Transverse colon (tissue), 4 donors: ENCODE measurements at places on chromosomes 2 and 18. TPM values are rescaled to one million over a fixed set of nuclear protein-coding genes. Genes with fewer than 3 reads are reported as not detected.

- DNase-seq = no peak
Measured at GRCh38 chr2:7193457-7193856, 276.2 kb downstream of the RNF144A start.

DNA sequence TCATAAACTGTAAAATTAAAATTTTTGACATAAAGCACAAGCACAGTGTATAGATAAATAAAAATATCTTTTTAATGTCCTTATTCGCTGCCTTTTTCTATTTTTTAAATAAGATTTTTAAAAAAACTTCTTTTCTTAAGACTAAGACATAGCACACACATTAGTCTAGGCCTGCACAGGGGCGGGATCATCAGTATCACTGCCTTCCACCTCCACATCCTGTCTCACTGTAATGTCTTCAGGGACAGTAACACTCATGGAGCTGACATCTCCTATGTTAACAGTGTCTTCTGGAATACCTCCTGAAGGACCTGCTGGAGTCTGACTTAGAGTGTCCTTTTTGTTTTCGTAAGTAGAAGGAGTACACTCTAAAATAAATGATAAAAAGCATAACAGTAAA, 33.0 kb downstream of the VAPA start:
- DNase-seq = no peak

- DNase-seq = no peak
Measured at GRCh38 chr2:62586981-62587380, 81.0 kb upstream of the TMEM17 start.

DNA sequence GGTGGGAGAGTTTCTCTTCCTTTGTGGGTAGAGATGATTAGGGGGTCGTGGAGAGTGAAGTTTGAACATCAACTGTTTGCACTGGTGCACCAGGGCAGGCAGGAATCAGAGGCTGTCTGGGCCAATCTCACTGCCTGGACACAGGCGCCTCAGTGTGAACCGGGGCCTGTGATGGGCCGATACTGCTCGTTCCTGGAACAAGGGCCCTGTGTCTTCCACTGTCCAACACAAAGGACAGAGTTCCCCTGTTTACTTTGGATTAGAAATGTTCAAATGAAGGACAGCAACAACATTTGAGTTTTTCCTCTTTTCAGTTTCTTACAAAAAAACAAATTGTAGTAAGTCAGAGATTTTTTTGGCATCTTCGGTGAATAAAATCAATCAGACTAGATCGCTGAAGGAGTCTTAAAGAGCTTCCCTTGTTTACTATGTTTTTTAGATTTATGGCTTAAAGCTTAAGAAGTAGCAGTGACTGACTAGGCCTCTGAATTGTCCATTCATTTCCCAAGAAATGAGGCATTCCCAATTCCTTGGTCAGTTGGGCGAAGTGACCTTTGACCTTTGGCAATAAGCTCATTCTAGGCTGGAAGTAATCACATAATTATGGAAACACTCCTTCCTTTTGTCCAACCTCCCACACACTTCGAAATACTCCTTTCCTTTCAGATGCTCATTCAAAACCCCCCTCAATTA, 11.6 kb upstream of the TGFA start:
- no peak for DNase-seq

DNA sequence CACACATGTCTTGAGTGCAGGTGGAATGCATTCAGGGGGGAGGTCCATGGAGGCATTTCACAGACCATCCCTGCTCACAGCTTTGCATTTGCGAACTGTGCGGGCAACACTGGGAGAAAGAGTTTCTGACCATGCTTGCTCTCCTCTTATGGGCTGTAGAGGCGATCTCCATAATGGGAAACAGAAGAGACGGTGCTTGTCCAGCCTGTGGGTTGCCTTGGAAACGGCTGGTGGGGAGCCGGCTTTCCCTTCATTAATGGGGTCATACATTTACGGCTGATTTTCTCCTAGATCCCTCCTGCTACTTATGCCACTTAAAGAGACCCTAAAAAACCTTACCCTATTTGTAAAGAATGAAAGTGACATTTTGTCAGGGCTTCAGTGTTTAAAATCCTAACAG, 147.4 kb downstream of the SOX11 start:
- no peak for DNase-seq

DNA sequence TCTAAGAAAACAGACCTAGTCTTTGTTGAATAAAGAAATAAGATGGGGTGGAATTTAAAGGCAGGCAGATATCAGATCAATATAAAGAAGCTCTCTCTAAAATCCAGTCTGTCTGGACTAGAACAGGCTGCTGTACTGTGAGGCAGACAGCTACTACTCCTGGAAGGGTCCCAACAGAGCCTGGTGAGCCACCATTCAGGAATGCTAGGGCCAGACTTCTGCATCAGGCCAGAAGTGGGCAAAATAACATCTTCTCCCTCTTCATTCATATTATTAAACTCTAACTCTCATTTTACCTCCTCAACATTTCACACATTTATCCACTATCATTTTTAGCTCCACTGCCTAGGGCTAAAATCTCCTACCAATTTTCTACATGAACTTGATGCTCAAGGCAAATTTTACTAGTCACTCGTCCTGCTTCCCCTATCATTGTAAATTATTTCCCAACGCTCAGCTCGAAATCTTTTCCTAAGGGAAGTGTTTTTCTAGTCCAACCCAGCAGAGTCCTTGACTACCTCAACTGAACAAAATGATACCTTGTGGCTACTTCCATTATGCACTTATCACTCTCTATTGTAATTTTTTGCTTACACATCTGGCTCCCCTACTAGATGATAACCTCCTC, 45.2 kb upstream of the GLS start:
- DNase-seq = no peak

DNA sequence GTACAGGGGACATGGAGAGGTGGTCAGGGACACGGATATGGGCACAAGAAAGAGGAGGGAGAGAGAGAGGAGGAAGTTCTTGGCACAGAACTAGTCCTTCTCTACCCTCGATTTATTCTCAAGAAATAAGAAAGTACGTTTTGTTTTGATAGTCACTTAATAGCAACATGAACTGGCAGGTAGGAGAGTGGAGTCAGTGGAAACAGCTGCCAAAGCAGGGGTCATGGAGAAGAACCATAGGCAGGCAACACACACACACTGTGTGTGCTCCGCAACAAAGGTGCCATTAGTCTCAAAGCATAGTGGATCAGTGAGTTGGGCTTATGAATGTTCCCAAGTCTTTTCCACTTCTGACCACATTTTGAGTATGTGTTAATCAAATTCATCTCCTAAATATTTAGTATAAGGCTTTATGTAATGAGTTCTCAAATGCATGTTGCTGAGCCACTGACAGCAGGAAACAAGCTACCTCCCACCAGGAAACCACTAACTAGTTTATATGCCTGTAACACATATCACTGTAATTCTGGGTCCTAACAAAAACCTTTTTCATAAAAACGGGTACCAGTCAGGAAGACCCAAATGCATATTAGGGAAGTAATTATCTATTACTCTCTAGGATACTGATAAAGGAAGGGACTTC, 41.1 kb downstream of the IWS1 start:
- DNase-seq = no peak

DNA sequence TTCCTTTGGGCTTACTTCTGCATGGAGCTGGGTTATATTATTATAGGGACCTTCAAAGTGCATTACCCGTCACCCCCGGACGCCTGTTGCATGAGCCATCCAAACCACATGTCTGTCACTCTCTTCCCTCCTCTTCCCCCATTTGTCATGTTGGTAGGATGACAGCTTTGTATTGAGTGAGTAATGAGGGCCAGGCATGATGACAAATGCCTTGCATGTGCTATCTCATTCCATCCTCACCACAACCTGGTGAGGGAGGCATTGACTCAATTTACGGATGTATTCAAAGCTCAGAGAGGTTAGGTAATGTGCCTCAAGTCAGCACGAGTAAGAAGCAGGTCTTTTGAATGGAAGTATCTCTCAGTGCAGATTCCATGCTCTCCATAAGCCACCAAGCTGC, 510.5 kb upstream of the TNP1 start:
- no peak for DNase-seq

- DNase-seq = no peak
Measured at GRCh38 chr2:31386648-31387047, 27.9 kb downstream of the XDH start.

GRCh38 chr2:70440621-70441020, 113.0 kb downstream of the TGFA start:
- no peak for DNase-seq

DNA sequence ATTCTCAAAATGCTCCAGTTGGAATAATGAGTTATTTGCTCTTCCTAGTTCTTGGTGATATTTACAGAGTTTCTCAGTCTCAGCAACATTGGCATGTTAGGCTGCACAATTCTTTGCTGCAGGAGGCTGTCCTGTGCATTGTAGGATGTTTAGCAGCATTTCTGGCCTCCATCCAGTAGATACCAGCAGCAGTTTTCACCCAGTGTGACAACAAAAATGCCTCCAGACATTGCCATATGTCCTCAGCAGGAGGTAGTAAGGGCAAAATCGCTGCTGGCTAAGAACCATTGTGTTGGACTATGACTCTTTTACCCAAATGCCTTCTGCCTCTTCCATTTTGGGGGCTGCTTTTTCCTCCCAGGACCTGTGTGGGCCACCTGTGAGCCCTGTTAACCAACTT, 50.4 kb downstream of the PAX8 start:
- DNase-seq = no peak

GRCh38 chr2:70515938-70516337, 37.7 kb downstream of the TGFA start:
- no peak for DNase-seq

- DNase-seq = no peak
Measured at GRCh38 chr2:121502246-121502645, 28.4 kb upstream of the RNU4ATAC start.

DNA sequence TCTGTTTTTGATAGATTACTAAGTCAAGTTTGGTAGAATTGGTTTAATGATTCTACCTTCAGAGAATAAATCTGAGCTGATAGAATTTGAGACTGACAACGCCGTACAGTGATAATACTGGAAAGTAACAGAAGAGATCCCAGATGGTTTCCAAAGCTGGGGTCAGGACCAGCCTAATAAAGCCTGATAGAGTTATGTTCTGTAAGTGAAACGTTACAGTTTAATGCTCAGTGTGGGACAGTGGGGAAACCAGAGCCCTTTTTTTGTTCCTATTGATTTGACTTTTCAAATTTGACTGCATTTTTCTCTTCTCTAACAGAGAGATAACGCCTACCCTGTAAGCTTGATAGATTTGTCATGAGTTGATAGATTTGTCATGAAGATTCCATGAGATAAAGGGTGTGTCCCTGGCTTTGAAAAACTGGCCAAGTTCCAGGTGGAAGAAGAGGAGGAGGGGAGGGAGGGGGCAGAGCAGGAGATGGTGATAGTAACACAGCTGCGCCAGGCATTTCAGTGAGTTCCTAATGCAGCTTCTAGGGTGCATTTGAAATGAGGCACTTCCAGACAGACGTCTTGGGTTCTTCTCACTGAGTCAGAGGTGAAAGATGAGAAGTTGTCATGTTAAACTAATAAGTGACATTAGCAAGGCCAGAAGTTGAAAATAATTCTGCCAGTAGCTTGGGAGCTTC, 65.1 kb downstream of the CERS6 start:
- DNase-seq = no peak

GRCh38 chr2:84160453-84160852, 298.6 kb downstream of the SUCLG1 start:
- no peak for DNase-seq

DNA sequence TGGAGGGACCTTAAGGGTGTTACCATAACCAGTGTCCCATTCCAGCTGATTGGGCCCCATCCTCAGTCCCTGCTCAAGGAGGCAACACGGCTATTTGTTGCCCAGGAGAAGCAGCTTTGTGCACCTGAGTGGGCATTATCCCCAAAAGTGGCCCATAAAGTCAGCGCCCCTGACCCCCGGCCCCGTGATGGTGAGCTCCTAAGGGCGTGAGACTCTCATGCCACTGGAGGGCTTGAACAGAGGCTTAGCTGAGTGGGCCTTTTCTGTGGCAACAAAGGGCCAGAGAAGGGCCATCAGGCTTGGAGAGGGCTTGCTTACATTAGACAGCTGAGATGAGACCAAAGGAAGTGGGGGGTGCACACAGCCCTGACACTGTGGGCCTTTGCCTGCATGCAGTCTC, 99.2 kb upstream of the RAB6C start:
- DNase-seq = no peak

DNA sequence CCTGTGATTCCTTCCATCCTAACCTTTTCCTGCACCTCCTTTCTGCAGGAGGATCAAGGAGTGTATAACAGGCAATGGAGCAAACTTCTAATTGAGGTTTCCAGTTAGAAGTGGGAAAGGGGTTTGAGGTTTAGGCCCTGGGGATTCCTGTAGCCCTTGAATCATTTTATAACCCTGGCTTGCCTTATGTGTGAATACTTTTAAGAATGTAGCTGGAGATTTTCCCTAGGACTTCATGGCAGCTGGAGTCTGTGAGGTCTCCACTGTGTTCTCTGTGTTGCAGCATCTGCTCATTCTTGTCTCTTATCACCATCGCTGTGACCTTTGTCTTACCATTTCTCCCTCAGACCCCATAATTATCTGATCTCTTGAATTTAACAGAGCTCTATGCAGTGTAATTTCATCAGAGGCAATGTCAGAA, 370.2 kb upstream of the SLC14A2 start:
- DNase-seq = no peak

- no peak for DNase-seq
Measured at GRCh38 chr2:121052023-121052422, 233.0 kb downstream of the TFCP2L1 start.

GRCh38 chr18:52567360-52567759, 227.4 kb downstream of the DCC start:
- no peak for DNase-seq

- DNase-seq = no peak
Measured at GRCh38 chr2:47656715-47657600, 126.0 kb upstream of the MSH6 start.

- peak; percentile 42 for DNase-seq
Measured at GRCh38 chr18:63249771-63250170, 69.8 kb downstream of the BCL2 start.

DNA sequence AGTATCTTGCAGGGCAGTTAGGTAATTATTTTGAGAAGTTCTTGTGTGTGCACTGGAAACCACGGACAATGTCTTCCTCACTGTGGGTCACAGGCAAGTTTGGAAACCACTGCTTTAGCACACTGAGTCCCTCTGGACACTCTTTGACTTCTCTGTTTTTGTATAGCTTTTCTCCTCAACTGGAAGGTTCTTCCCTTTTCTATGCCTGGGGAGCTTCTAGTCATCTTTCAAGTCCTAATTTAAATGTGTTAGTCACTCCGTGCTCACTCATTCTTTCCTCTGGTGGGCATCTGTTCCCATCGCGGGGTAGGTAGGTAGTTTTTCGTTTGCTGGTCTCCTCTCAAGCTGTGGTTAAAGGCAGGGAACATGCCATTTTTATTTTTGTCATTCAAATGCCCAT, 32.1 kb downstream of the E2F6 start:
- DNase-seq = no peak

GRCh38 chr2:221845021-221845365, 272.9 kb upstream of the EPHA4 start:
- no peak for DNase-seq

TMEFF2 gene
- total RNA-seq = 0.27 TPM

IL36A gene
- not detected for total RNA-seq

IL36B gene
- not detected for total RNA-seq

ANKAR gene
- 13.9 TPM for total RNA-seq

GALR1 gene
- total RNA-seq = 1.9 TPM

EFHD1 gene
- 3.7 TPM for total RNA-seq

CCDC121 gene
- total RNA-seq = not detected

ATL2 gene
- 97.2 TPM for total RNA-seq

REG1A gene
- not detected for total RNA-seq

MRO gene
- not detected for total RNA-seq
